GM19239 (cell line): ENCODE measurements at places on chromosomes 13 and 19.

- DNase-seq, result no peak
Observed at GRCh38 chr13:102286326-102286725, 115.5 kb downstream of the FGF14 start.

DNA sequence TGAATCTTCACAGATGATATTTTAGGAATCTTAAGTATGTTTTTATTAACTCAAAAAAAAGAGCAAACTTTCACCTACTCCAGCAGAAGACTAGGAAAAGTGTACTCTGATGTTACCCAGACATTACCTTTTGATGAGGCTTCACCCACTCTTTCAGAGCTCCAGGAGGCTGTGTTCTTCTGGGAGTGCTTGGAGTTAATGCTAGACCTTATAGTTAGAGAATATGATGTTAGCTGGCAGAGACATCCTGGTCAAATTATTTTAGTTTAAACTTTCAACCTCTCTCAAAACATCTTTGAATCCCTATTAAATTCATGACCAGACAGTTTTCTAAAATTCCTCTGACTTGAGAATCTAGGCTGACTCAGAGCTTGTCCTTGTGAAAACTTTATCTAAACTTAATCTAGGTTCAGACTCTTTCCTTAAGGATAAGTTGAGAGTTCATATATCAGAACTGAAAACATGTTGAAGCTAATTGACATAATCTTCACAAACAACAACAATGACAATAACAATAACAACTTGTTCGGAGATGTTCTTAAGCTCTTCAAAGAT lies 82.8 kb downstream of the ITGBL1 start:
- no peak for DNase-seq

DNA sequence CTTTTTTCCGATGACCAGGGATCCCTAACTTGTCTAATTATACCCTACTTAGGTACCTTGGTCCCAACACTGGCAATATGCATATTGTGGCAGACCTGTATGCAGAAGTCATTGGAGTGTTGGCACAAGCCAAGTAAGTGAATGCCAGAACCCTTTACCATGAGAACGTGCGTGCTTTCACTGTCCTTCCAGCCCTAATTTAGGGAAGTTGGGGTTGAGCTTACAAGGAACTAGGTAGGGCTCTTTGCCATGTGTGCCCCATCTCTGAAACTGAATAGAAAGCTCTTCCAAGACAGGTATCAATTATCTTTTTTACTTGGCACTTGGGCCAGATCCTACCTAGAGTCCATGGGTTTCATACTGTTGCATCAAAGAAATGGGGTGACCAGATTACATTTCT lies 93.2 kb downstream of the FRY start:
- no peak for DNase-seq

DNA sequence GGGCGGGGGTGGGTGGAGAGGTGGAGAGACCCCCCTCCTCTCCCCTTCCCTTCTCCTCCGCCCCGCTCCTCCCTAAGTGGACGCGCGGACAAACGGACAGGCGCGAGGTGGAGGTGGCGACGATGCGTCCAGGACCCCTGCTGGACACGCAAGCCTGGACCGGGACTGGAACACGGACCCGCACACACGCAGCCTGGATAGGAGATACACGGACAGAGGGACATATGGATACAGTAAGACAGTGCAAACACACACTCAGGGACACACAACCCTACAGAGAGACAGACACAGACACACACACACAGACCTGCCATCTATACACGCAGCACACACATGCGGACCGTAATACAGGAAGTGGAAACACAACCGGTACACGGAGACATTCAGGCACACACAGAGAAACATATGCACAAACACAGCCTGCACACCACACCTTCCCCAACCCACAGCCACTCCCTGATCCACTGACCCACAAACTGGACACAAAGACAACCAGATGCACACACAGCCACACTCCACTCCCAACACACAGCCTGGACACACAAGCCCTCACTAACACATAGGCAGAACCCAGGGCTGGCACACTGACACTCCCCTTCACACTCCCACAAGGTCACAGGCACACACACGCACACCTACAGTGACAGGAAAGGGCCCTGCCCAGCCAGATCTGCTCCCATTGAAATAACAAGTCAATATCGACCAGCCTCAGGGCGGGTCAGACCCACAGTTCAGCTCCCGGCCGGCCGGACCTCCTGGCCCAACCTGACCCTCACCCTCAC lies 696 bp upstream of the ERFL start:
- no peak for DNase-seq

- DNase-seq, result no peak
Observed at GRCh38 chr19:15315101-15315500, 17.2 kb downstream of the BRD4 start.

GRCh38 chr19:8494158-8494557 lies 8.3 kb downstream of the PRAM1 start:
- no peak for DNase-seq

DNA sequence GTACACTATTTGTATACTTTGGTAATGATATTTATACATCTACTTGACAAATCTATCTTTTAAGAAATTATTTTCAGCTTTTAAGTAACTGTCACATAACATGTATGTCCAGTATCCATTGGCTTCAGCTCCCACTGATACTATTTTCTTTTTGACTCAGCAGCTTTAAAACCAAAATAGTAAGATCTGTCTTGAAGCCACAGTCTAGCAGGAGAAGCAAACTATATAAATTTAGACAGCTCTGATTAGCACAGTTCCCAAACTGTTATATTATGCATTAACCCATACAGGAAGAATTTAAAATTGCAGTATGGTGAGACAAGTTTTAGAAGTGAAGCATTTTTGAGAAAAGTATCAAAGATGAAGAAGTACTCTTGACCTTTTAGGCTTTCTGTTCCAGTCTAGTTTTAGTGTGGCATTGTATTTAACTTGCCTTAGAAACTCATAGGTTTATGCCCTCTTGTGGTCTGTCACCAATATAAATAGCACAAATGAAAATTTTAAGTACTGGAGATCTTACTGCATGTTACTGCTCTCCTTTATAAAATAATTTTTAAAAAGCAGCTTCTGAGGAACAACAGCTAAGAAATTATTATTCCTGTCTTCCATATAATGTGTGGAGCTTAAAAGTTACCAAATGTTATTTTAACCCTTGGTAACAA lies 24.7 kb downstream of the URI1 start:
- no peak for DNase-seq

DNA sequence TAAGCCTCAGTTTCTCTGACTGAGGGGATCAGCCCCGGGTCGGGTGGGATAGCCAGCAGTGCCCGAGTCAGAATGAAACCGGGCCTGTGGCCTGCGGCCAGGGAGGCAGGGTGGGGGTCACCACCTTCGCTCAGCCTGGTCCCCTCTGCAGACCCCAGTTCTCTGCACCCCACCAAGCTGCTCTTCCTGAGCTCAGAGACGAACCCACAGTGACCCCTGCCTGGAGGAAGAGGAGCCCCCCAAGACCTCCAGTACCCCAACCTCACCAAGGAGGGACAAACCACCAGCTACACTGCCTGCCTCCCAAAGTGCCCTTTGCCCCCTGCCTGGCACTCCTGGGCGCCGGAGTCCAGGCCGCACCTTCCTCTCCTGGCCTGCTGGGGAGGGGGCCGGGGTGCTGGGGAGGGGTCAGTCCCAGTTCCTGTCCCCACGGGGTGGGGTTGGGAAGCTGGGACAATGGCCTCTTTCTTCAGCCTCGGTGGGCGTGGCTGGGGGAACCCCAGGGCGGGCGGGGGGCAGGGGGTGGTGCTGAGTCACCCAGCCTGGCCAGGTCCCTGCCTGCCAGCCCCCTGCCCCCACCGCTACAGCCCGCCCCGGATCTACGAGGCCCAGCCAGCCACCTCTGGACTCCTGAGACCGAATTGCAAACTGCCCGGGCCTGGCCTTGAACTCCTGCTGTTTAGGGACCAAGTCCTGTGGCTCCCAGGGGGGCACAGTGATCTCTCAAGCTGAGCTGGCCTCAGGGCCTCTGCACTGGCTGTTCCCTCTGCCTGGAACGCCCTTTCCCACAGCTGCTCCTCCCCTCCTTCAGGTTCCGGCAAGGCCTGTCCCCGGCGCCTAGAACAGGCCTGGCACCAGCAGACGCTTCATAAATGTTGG lies 14.3 kb downstream of the ZBTB7A start:
- DNase-seq, result no peak

DNA sequence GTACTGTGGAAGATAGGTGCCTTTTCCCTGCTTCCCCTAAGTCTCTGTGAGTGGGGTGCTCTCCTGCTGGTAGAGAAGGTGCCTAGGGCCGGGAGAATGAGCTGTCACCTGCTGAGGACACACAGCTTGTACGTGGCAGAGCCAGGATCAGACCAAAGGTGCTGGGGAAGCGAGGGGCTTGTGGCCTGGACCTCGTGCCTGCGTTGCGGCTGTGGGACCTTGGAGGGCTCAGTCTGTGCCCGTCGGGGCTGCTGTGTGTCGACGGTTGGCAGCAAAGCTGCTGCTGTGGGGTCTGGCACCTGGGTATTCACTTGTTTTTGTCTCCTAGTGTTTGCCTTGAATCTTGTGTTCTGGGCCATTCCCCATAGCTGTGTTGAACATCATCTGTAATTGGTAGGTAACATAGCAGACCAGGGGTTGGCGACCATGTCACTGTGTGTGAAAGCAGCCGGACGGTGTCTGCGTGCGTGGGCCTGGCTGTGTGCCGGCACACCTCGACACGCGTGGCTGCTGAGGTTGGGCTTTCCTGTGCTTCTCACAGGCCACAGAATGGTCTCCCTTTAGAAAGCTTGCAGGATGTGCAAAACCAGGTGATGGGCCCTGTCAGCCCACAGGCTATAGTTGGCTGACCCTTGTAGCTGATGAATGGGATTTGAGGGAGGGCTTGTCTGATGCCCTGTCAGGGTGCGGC lies 9.2 kb downstream of the U2AF2 start:
- DNase-seq, result no peak

- no peak for DNase-seq
Observed at GRCh38 chr13:86051134-86052103, 252.2 kb upstream of the SLITRK6 start.

DNA sequence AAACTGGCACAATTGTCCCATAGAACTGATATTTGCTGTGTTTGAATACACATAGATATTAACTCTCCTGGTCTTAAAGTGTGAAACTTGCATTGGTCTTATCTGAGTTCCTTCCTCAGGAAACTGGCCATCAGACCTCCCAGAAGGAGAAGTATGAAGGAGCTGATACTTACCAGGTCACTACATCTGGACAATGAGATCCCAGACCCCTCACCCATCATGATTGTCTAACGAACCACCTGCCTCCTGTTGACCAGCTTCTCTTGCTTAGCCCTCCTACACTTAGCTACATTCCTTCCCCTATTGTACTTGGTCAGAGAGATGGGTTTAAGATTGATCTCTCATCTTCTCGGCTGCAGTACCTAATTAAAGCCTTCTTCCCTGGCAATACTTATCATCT lies 413.3 kb downstream of the KCTD12 start:
- no peak for DNase-seq

- no peak for DNase-seq
Observed at GRCh38 chr19:10744801-10745293, 27.0 kb downstream of the DNM2 start.
